Activated CD8-positive, alpha-beta memory T cell treated with anti-CD3 and anti-CD28 coated beads for 36 hours (primary cell): ENCODE measurements at places on chromosomes 16 and 17. TPM values are rescaled to one million over a fixed set of nuclear protein-coding genes. Genes with fewer than 3 reads are reported as not detected.

TEN1 gene
- total RNA-seq: 15.8 TPM

LRRC46 gene
- total RNA-seq: 0.50 TPM

GRB7 gene
- total RNA-seq: not detected

CLEC19A gene
- not detected for total RNA-seq

PRR15L gene
- total RNA-seq: not detected

CDH13 gene
- not detected for total RNA-seq

ERN1 gene
- total RNA-seq: 18.5 TPM

CNTD1 gene
- total RNA-seq: not detected

TAC4 gene
- not detected for total RNA-seq

ZNF750 gene
- total RNA-seq: not detected

IFI35 gene
- total RNA-seq: 21.9 TPM

MYH8 gene
- total RNA-seq: not detected
